Effector memory CD4-positive, alpha-beta T cell (primary cell): ENCODE measurements at places on chromosomes 1 and 21.

- no peak for DNase-seq
Measured at GRCh38 chr1:182766881-182767645, 22.5 kb upstream of the NPL start.

DNA sequence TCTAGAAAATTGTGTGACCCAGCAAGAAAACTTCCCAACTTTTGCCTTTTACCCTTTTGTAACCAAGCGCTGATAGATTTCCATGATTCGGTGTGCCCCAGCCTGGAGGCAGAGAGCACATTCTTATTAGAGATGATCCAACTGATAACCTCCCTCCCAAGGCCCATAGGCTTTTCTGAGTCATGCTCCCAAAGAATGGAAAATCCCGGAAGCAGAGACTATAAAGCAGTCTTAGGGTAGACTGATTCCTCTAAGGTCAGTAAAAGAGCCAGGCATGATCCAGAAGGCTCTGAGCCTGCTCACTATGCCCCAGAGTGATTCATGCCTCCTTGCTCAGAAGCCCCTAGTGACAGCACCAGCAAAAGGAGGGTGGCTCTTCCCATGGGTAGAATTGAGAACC is 4.3 kb downstream of the CAMK1G start:
- DNase-seq = no peak

DNA sequence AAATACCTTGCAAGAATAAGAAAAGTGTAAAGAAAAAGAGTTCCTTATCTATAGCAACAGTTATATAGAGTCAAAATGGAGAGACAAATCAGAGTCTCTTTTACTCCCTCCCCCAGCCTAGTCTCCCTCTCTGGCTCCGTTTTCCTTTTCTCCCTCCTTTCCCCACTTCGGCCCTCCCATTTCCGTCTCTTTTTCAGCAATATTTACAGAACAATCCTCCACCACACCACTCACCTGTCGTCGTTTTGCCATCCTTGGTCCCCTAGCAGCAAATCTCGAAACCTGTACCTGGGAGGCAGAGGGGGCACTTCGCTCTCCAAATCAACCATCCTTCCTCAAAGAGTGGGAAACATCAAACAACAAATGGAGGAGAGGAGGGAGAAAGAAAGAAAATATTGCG is 259 bp downstream of the KCNT2 start:
- DNase-seq = no peak

GRCh38 chr21:37737996-37738395 is 178.3 kb downstream of the KCNJ6 start:
- DNase-seq = no peak

- DNase-seq = no peak
Measured at GRCh38 chr1:192547501-192547900, 28.1 kb upstream of the RGS1 start.

GRCh38 chr1:41355761-41356160 is 5.5 kb upstream of the FOXO6 start:
- no peak for DNase-seq

DNA sequence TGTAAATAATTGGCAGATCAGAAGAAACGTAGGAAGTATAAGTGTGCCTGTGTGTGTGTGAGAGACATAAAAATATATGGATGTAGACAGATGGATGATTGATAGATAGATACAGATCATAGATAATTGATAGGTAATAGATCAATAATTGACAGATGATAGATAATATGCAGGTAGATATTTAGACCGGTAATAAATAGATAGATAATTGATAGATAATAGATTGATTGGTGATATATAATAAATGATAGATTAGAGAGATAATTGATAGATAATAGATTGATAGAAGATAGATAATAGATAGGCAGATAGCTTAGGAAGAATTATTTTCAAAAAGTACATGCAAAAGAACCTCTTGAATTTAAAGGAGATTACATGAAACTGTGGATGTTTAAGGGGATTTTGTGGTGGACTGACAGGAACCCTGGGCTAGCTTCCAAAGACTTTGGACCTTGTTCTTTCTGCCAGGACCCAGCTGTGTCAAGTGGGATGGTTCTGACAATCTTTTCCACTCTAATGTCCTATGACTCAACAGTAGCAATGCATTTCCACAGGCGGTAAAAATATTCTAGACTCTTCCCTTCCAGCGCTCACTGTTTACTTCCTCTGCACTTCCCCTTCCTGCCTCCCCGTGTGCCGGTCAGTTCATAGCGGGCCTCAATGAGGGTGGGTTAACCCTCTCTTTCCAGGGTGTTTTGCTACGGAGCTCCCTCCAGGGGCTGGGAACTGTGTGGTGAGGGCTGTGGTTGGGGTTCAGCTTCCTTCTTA is 39.4 kb downstream of the KCNJ15 start:
- DNase-seq = no peak

- DNase-seq = no peak
Measured at GRCh38 chr1:15799928-15800835, 7.3 kb downstream of the UQCRHL start.

DNA sequence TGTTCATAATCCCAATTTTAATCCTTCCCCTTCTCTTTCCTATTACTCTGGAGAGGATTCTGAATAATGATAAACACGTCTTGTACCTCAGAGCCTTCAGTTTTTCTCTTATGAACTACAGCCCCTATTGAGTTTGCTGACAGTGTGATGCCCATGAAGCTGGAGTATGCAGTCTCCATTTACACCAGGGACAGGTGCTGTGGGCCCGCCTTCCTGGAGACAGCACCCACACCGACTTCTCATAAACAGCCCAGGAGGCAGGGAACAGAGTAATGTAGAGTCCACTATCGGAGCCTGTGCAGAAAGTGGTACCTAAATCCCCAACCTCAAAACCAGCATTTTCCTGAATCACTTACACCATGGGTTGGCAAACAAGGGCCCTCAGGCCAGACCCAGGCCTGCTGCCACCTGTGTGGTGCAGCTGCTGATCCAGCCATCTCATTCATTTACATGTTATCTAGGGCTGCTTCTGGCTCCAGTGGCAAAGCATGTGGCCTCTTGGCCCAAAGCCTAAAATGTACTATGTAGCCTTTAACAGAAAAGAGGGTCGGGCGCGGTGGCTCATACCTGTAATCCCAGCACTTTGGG is 95.1 kb upstream of the KRTAP19-8 start:
- DNase-seq = no peak

- no peak for DNase-seq
Measured at GRCh38 chr1:222813866-222814535, 838 bp upstream of the DISP1 start.

DNA sequence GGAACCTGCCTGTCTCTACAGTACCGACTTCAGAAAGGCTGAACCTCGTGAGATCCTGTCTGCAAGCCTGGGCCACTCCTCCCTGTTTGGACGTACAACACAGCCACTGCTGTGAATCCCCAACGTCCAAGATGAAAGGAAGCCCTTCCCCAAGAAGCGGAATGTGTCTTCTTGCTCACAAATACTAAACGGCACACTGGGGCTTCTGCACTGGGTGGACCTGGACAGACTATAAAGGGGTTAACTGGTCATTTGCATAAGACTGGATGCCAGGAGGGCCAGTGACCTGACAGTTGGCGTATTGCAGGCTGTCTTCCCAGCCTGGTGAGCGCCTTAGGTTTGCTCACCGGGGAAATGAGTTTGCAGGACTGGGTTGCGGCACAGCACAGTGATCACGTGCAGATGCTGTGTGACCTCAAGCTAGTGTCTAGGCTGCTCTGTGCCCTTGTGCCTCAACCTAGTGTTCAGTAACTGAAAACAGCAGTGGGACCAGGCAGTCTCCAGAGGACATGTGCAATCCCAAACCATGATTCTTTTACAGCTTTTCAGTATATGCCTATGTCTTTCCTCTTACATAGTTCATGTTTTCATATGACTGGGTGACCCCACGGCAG is 19.5 kb upstream of the AJAP1 start:
- DNase-seq = no peak

- no peak for DNase-seq
Measured at GRCh38 chr1:200265881-200266280, 144.0 kb downstream of the ZNF281 start.

DNA sequence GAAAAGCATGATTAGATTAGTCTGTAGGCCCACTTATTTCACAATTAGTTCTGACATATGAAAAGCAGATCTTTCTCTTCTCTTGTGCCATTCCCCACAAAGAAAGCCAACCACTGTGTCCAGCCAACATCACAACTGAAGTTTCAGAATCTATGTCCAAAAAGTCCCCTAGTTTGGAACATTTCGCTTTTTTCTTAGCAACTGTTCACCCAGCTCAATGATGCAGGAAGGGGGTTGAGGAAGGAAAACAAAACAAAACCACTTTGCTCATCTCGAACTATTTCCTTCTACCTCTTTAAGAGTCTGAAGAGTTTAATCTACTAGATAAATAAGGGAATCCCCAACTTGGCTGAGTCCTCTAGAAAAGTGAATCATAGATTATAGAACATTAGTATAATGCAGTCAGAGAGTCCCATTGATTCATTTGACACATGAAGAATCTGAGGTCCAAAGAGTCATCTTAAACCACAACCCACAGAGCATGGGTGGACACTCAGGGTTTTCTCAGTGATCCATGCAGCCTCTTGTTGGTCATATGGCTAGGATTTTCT is 159.3 kb upstream of the SGIP1 start:
- no peak for DNase-seq
